ENCODE measurements at places on chromosomes 3 and 15. TPM values are rescaled to one million over a fixed set of nuclear protein-coding genes. Genes with fewer than 3 reads are reported as not detected.

CEP70 gene
- 15.9 TPM for total RNA-seq

SEMA3B gene
- 6.2 TPM for total RNA-seq

PRSS50 gene
- total RNA-seq: not detected

FAM43A gene
- total RNA-seq: 19.8 TPM

Data from A549 treated with Hydrocortisone at 1 μM for 4 hours (cell line).